AML-193 (cell line): ENCODE measurements at places on chromosomes 7 and 10.

- no peak for DNase-seq
Measured at GRCh38 chr7:55591282-55591931, 19.1 kb upstream of the VOPP1 start.

- no peak for DNase-seq
Measured at GRCh38 chr7:82012453-82012852, 242.6 kb upstream of the HGF start.

- DNase-seq, result no peak
Measured at GRCh38 chr10:97030894-97031293, 154.9 kb downstream of the SLIT1 start.

DNA sequence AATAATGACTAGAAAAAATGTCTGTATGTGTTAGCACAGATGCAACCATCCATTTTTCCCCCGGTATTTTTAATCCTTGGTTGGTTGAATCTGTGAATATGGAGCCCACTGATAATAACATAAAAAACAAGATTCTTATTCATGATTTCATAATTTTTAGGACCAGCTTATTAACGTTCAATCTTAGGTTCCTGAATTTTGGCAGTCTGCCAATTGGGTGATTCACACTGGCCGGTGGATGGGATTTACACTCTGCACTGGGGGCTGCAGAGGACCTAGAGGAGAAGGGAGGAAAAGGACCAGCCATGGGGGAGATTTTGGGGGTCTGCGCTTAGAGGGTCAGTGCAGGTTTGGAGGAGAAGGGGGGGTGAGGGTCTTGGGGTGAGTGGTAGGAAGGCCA lies 327.9 kb downstream of the ACTR3B start:
- no peak for DNase-seq

DNA sequence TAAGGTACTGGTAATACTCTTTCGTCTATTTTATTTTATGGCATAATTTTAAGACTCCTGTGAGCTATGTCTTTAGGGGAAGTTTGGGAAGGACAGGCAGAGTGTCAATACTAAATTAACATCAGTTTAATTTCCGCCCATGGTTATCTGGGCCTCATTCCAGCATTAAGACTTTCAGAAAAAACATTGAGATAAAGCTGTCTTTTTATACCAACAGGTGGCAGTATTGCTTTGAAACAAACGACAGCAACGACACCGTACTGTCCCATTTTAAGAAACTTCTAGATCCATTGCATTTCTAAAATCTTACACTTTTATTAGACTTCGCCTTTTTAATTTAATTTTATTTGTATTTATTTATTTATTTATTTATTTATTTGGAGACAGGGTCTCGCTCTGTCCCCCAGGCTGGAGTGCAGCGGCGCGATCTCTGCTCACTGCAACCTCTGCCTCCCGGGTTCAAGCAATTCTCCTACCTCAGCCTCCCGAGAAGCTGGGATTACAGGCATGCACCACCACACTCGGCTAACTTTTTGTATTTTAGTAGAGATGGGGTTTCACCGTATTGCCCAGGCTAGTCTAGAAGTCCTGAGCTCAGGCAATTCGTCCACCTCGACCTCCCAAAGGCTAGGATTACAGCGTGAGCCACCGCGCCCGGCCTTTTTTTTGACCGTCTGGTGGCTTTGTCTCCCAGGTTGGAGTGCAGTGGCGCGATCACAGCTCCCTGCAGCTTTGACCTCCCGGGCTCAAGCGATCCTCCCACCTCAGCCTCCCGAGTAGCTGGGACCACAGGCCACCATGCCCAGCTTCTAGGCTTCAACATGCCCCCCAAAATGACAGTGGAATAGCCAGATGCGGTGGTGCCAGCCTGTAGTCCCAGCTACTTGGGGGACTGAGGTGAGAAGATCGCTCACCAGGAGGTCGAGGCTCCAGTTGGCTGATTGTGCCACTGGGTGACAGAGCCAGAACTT lies 78.7 kb upstream of the C1GALT1 start:
- DNase-seq, result peak; percentile 57

DNA sequence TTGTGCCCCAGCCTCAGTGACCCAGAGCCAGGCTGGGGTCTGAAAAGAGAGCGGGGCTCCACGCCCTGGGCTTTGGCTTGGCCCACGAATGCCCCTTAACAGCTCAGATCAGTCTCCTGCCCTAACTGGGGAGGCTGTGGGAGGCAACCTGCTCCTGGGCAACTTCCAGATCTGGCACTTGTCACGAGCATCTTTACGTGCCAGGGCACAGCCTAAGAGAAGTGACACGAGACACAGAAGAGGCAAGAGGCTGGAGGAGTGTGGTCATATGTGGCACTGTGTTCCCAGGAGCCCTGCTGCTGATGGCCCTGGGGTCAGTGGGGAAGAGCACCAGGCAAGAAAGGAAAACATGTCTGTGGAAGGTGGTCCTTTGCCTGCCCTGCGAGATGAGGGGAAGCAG lies 97.8 kb upstream of the BTBD16 start:
- no peak for DNase-seq

- no peak for DNase-seq
Measured at GRCh38 chr10:133396035-133396624, 2.2 kb downstream of the MTG1 start.

DNA sequence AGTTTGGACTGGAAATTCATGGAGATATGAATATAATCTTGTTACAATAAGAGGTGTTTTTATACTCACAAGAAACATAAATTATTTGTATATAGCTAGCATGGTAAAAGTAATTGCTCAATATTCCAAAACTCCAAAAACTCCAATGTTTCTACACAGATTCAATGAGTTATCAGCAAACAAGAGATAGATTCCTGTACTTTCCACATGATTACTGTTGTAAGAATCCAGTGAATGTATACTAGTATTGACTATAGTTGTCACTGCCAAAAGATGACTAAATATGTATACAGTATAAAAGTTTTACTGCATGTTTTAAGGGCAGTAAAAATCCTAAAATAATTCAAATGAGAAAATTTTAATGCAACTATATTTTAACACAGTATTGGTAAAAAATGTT lies 10.7 kb downstream of the ATOH7 start:
- DNase-seq, result no peak

DNA sequence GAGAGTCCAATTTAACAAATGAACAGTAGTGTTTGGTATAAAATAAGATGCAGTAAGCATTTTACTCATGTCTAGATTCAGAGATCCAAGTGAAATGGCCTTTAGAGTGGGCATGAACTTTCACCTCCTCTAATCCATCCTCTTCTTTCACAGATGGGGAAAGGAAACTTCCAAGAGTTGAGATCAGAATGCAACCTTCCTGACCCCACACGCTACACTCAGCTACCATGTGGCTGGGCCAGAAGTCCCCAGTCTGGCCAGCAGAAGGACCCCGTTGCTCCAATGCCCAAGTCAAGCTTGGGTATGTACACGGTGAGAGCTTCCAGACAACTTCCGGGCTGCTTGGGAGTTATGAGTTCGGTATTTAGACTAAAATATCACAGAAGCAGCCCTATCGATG lies 228.0 kb downstream of the ELMO1 start:
- no peak for DNase-seq

DNA sequence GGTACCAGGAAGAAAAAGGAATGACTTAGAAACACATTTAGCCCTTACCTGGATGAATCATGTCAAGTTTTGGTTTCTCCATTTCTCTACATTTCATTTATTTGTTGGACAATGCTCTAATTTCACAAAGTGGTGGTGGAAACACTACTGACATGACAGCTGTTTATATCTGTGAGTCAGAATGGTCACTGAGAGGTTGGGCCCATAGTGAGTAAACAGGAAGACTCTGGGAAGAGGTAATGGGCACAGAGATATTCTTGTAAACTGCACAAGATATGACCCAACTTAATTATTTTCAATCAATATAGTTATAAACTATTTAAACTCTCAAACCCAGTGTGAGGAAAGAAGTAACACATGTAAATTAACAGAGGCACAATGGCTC lies 176.3 kb upstream of the MEOX2 start:
- no peak for DNase-seq

DNA sequence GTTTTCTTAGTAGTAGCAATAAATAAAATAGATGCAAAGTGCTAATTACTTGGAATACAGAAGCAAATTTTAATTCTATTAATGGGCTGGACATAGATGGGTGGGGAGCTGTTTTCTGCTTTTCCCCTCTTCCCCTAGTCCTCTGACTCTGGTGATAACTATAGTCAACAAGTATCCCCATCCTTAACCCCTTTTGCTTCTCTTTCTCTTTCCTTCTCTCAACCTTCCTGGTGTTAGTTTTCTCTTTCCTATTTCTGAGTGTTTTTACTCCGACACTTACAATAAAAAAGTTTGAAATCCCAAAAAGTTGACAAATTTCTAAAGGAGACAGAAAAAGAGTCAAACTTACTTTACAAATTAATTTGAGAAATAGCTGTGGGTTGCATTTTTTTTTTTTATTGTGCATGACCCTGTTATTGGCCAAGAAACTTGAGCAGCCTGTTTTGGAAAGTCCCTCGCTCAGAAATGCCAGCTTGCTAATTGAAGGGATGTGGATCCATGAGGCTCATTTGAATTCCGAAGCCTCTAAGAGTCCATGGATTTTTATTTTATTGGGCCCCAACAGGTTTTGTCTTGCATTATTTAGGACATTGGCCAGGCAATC lies 2.4 kb downstream of the FAS start:
- no peak for DNase-seq

DNA sequence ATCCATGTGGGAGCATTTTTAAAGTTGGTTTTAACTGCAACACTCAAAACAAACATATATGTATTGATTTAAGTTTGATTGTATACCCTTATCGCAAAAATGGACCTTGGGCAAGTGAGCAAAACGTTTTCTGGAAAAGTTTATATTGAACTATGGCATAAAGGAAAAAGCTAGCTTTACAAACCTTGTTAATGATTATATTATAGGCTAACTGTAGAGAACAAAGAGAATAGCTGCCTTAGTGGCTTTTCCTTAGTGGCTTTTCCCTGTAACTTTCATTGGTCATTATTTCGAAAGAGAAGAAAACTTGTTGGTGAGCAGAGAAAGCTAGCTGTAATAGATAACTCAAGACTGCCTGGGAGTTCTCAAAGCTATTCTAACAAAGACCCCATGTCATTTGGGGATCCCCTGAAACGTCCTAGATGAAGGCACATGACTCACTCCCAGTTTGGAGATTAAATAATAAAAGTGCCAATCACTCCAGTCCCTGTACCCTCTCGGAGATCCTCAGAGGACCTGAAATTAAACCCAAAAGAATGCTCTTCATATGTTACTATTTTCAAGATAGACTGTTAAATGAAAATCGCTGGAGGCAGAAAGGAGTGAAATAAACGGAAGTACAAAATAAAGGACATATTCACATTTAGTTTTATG lies 92.1 kb downstream of the SRI start:
- DNase-seq, result no peak
